Fibroblast of skin of right quadriceps (primary cell): ENCODE measurements at places on chromosomes 4 and X.

GRCh38 chr4:169412046-169412445 lies 141.3 kb upstream of the SH3RF1 start:
- no peak for DNase-seq

DNA sequence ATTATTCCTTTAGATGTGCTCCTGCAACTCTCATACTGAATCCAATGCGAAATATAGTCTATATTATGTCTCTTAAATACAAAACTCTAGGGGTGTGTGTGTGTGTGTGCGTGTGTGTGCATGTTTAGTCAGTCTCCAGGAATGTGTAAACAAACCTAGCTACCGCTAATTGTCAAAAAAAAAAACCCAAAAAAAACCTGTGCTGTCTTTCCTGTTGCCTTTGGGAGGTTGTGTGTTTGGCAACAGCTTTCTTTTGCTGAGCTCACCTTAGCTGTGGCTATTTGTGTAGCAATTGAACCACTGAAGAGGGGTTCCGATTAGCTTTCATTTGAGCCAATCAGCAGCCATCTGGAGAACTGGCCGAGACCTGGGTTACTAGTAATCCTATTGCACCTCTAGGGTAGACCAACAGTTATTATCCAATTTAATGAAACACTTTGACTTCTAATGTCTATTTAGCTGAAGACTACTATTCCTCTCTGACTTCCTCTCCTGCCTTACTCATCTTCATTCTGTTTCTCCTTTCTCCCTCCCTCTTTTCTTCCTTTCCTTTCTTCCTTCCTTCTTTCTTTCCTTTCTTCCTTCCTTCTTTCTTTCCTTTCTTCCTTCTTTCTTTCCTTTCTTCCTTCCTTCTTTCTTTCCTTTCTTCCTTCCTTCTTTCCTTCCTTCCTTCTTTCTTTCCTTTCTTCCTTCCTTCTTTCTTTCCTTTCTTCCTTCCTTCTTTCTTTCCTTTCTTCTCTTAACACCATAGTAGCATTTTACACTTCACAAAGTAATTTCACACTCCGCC lies 471.1 kb downstream of the GBA3 start:
- peak; percentile 22 for DNase-seq

GRCh38 chrX:71492231-71493065 lies 40.5 kb upstream of the OGT start:
- DNase-seq, result peak; percentile 28

GRCh38 chr4:24768604-24769003 lies 26.8 kb upstream of the SOD3 start:
- DNase-seq, result no peak

DNA sequence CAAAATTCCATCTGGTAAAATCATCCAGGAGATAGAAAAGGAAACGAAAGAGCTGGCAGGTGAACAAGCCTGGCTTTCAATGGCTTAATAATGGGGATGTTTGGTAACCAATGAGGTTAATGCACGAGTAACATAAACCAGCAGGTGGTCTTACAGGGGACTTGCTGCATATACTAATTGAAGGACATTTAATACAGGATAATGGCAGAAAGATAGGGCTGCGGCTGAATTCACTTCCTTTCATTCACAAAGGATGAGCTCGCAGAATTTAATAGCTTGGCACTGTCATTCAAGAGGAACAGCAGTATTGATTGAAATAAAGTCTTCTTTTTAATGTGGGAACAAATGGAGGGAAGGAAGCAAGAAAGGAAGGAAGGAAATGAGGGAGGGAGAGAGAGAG lies 156.3 kb upstream of the RAI2 start:
- no peak for DNase-seq

DNA sequence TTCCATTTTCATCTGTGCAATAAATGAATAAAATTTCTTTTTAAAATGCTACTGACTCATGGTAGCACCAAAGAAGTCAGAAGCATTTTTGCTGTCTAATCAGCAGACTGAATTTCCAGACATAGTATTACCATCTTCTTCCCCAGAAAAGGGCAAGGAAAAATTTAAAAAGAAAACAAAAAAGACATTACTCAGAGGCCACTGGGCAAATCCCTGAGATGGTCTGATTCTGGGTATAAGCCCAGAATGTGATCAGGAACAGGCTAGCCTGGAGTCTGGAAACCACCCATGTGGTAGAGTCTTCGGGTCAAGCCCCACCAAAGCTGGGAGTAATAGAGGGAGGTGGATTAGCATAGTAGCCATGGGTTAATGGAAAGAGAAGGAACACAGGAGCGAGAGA lies 342.8 kb downstream of the FBXW7 start:
- DNase-seq, result no peak
